ENCODE measurements at places on chromosomes 12 and 14. TPM values are rescaled to one million over a fixed set of nuclear protein-coding genes. Genes with fewer than 3 reads are reported as not detected.

DNA sequence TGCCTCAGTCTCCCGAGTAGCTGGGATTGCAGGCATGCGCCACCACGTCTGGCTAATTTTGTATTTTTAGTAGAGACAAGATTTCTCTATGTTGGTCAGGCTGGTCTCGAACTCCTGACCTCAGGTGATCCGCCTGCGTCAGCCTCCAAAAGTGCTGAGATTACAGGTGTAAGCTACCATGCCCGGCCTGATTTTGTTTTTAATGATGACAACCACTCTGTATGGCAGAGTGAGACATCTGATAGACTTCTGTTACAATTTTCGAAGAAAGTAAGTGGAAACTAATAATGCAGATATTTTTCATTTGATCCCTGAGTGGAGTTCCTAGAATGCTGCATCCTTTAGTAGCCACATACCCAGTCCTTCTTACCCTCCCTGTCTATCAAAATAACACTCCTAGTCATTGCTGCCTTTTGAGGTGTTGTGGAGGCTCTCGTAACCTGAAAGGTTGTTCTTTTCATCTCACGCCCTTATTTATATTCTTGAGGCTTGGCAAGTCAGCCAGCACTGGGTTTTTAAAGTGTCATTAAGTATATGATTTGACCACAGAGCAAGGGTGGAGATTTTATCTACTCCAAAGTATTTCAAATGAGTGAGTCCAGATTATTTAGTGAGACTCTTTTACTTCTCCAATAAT, 5.9 kb upstream of the EID3 start:
- DNase-seq, result no peak

PRH2 gene
- total RNA-seq, result not detected

DNA sequence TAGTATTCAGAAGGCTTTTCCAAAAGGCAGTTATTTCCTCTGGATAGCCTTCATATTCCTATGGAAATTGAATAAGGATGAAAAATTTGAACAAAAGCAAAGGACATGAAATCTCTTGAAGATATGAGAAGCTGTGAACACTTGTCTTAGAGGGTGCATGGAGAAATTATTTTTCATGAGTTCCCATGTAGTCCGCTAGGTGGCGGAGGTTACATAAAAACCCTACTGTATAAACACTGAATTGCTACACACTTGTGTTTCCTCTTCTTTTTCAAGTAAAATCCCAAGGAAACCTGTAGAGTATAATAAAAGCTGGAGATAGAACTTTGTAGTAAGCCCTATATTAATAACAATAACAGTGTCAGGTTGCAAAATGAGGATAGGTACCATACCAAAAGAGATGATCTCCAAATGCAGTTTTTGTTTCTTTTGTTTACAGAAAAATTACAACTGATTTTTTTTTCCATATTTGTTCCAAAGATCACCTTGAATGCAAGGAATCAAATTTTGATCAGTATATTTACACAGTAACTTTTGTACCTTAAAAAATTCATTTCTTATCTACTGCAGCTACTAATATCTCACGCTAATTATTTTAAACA, 37.8 kb upstream of the OR4E1 start:
- DNase-seq, result peak; percentile 51

SLC38A4 gene
- 3.2 TPM for total RNA-seq

GRCh38 chr12:5260591-5261086, 171.3 kb upstream of the NTF3 start:
- no peak for DNase-seq

DNA sequence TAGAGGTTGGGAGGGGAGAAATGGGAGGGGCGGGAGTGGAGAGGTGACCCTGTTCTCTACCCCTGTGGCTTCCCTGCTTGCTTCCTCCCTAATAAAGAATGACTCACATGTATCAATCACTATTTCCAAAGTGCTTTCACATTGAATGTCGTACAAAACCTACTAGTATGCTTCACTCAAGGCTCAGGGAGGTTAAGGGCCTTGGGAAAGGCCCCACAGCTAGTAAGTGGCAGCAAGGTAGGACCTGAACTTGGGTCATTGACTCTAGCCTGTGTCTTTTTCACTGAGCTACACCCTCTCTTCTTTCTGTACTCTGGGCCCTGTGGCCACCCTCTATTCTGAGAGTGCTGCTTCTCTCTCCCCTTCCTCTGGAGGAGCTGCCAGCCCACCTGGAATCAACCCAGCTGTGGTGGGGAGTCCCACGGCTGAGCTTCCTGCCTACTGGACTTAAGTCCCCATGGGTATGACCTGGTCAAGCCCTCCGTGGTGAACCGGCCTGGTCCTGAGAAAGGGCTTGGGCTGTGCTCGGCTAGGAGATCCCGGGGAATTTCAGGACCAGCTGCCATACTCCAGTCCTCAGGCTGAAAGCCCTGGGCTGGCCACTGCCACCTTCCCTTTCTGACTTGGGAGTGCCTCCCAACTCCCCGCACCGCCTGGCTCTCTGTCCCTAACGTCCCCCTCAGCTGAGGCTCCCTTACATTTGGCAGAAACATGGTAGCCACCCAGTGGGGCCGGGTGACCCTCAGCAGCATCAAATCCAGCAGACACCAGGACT, 13.0 kb downstream of the SLC48A1 start:
- no peak for DNase-seq

C12orf57 gene
- total RNA-seq, result 114 TPM

C14orf180 gene
- 0.13 TPM for total RNA-seq

KRT3 gene
- not detected for total RNA-seq

AICDA gene
- total RNA-seq, result not detected

LMO3 gene
- 8.1 TPM for total RNA-seq

DNA sequence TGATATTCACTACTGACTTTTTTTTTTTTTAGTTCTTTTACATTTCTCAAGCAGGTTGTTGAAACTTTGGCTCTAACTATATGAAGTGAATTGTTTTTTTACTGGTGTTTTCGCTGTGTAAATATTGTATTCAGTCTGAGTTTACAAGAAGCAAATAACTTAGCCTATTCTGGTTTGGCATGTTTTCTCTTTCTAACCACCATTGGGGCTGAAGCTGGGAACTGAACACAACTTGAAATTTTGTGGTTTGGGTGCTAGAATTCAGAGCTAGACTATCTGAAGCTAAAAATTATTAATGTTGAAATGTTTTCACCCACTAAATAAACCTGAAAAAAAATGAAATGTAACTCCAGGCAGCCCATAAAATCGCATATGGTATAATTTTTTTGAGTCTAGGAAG, 37.2 kb downstream of the RAD51B start:
- DNase-seq, result no peak

FAR2 gene
- total RNA-seq, result 67.4 TPM

DNA sequence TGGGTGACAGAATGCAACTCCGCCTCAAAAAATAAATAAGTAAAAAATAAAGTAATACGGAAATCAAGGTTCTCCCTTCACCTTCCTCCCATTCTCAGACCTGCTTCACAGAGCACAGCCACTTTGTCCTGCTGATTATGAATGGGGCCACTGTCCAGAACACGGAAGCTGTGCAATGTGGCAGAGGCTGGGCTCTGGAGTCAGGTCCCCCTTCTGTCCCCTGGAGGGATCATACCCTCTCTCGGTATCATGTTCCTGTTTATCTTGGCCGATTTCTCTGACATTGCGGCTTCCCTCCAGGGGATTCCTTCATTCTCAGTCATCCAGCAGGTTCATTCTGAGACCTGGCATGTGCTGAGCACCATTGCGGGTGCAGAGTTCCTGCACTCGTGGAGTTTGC, 11.3 kb downstream of the PPP2R5C start:
- no peak for DNase-seq

GRCh38 chr12:6831450-6831995, 3.3 kb downstream of the P3H3 start:
- DNase-seq, result no peak

- DNase-seq, result peak; percentile 80
These were observed 1.1 kb upstream of the UBC start for GRCh38 chr12:124915239-124916236.

- no peak for DNase-seq
These were observed 289.6 kb downstream of the ZFP36L1 start for GRCh38 chr14:68503186-68503825.

- no peak for DNase-seq
These were observed 44.5 kb downstream of the DYNC1H1 start for GRCh38 chr14:102008891-102009290.

ABCD2 gene
- 0.17 TPM for total RNA-seq

DNA sequence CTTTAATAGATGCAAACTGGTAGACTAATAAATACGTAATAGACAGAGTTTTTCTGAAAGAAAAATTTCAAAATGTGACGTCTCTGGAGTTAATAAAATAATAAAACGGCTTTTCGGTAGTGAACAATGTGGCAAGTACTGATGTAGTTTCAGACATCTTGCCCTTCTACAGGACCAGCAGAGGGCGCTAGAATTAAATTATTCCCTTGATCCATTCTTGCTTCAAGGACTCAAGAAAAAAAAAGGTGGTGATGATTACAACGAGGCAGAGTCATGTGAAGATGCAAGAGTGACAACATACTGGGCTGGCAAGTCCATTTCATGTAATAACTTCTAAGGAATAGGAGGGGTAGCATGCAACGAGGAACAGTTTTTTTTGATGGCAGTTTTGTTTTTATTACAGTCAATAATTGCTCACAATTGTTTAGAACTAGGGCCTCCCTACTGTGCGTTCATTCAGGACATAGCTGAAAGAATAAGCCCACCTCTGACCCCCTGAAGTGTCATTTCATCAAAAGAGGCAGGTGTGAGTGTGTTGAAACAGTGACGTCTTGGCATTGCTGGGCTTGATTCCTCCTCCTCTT, 101.0 kb upstream of the GZMB start:
- peak; percentile 71 for DNase-seq

DNA sequence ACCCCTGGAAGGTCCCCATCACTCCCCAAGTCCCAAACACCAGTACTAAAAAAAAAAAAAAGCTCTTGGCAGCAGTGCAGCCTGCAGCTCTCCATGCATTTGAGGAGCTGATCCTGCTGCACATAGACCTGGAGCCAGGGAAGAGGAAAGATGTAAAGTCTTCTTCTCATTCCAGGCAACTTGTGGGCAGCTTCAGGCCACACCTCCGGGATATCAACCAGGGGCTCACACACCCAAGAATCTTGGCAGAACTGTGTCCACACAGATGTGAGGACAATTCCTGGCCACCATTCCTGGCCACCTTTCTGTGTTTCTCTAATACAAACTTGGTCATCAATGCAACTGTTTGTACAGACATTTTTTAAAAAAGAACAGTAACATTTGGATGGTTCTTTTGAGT, 72.7 kb downstream of the TMEM132C start:
- no peak for DNase-seq

GRCh38 chr14:64248689-64249088, 45.5 kb downstream of the ESR2 start:
- no peak for DNase-seq

- no peak for DNase-seq
These were observed 377.5 kb downstream of the EGLN3 start for GRCh38 chr14:33573301-33573880.

SNRPF gene
- 17.9 TPM for total RNA-seq

CPM gene
- total RNA-seq, result 30.0 TPM

DNA sequence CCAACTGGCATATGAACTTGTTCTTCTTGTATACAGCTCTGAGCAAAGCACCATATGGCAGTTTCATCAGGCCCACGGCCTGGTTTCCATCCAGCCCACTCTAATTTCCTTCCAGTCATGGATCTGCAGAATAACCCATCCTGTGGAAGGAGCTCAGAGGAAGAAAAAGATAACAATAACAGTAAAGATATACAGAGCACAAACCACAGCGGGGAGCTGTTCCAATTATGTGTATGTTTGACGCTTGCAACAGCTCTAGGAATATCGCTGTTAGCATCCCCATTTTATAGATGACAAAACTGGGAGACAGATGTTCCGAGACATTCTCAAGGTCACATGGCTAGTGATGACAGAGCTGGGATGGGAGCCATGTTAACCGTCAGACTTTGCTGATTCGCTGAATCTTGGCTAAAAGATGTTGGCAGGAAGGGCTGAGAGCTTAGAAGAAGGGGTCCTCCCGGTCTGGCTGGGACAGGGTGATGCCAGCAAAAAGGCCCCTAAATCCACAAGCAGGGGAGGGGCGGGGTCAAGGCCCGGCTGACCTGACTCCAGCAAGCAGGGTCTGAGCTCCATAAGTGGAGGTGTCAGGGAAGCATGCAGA, 34.4 kb upstream of the CIPC start:
- DNase-seq, result no peak

DNA sequence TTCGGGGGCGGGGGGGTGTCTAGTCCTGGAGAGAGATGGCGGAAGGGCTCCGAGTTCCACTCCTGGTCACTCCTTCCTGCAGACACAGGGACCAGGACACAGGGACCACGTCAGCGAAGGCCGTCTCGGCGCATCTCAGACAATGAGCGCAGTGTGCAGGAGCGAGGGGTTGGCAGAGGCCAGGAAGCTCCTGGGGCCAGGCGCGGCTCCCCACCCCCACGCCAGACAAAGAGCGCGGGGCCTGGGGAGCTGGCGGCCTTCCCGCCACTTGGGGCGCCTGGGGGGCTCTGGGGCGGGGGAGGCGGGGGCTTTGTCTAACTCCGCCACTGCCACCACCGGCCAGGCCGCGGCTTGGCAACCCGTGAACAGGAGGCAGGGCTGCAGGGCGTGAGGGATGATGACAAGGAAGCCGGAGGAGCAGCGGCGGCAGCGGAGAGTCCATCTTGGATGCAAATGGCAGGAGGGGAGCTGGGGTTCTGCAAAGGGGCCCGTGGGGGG, 2.2 kb downstream of the CDK2AP1 start:
- peak; percentile 65 for DNase-seq

FSCB gene
- total RNA-seq, result not detected

FGD4 gene
- total RNA-seq, result 38.4 TPM

DNA sequence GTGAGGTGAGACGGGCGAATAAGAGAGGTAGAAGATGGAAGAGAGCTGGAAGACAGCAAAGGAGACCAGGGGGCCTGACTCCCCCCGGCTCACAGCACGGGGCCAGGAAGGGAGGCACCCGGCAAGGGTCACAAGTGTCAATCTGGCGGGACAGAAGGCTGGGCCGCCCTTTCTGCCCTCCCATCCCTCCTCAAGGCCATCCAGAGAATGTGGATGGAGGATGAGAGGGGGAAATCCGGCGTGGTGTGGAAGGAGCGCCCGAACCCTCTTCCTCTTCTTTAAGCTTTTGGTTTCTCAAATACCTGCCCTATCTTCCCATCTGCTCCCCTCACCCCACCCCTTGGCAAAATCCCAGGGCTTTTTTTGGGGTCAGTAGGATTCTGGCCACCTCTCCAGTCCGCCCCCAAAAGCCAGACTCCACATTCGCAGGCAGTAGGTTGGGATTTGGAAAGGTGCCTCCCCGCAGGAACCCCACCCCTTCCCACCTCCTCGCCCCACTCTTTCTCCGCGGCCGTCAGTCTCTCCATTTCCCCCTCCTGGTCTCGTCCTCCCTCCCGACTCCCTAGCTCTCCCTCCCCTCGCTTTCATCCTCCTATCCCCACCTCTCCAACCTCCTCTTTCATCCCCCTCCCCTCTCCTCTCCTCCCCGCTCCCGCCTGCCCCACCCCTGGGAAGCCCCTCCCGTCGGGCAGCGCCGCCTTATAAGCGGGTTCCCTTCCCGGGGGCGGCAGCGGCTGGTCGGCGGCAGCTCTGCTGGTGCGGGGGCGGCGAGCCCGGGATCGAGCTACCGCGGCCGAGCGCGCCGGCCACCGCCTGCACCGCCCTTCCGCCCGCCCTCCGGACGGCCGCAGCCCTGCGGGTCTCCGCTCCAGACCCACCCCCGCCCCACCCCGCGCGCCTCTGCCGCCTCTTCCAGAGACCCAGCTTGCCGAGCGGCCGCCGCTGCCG, at the start of gene PTMS:
PTMS (plus strand) TSS at position 730 of the 948 bp plus-strand sequence. CDS start 343 bp downstream, outside the sequence.
- peak; percentile 81 for DNase-seq

ACOT4 gene
- total RNA-seq, result 2.9 TPM
